Activated naive CD4-positive, alpha-beta T cell treated with Interleukin-2 at 50 U/mL for 16 hours (primary cell): ENCODE measurements at places on chromosomes 6 and 20.

GRCh38 chr20:3924304-3925112 is 35.3 kb downstream of the PANK2 start:
- no peak for DNase-seq

DNA sequence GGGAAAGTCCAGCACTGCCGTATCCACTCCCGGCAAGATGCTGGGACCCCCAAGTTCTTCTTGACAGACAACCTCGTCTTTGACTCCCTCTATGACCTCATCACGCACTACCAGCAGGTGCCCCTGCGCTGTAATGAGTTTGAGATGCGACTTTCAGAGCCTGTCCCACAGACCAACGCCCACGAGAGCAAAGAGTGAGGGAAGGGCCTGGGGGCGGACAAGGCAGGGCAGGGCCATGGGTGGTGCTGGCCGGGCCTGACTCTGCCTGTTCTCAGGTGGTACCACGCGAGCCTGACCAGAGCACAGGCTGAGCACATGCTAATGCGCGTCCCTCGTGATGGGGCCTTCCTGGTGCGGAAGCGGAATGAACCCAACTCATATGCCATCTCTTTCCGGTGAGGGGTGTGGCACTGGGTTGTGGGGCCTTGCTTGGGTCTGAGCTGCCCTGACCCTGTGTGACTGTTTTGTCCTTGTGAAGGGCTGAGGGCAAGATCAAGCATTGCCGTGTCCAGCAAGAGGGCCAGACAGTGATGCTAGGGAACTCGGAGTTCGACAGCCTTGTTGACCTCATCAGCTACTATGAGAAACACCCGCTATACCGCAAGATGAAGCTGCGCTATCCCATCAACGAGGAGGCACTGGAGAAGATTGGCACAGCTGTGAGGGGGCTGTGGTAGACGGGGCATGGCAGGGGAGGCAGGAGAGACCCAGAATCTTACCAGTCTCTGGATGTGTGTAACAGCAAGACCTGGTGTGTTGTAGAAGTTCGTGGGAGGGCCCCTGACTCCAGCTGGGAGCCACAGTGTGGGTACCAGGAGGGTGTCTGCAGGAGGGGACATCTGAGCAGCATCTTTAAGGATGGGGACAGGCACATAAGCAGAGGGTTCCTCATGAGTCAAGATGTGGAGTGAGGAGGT is 29.1 kb downstream of the PLCG1 start:
- DNase-seq, result no peak

DNA sequence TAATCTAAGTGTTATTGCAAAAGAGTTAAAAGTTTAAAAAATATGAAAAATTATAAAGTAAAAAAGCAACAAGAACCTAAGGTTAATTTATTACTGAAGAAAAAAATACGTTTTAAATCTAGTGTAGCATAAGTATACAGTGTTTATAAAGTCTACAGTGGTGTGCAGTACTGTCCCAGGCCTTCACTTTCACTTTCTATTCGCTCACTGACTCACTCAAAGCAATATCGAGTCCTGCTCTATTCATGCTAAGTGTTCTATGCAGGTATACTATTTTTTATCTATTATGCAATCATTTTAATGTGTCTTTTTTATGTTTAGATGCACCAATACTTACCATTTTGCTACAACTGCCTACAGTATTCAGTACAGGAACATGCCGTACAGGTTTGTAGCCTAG is 113.0 kb downstream of the MANEA start:
- DNase-seq, result no peak

DNA sequence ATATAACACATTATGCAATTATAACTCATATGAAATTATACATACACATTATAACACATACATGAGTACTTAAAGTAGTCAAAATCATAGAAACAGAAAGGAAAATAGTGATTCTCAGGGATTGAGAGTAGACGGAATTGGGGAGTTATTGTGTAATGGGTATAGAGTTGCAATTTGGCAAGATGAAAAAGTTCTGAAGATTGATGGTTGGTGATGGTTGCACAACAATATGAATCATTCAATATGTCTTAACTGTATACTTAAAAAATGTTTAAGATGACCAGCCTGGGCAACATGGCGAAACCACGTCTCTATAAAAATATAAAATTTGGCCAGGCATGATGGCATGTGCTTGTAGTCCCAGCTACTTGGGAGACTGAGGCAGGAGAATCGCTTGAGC is 372.7 kb downstream of the CDKAL1 start:
- no peak for DNase-seq

DNA sequence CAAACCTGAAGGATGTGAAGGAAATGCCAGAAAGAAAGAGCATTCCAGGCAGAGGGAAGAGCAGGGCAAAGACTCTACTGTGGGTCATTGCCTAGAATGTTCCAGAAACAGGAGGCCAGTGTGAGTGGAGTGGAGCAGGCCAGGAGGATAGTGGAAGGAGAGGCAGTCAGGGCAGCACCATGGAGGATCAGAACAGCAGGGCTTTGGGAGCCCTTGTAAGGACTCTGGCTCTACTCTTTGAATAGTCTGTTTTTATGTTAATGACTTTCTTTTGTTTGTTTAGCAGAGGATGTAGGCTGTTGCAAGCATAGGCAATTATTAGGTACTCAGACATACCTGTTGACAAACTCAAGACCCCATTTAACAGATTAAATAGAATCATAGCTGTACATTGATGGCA is 23.6 kb upstream of the FBXL4 start:
- DNase-seq, result no peak
